ENCODE measurements at places on chromosomes 16 and 17.

DNA sequence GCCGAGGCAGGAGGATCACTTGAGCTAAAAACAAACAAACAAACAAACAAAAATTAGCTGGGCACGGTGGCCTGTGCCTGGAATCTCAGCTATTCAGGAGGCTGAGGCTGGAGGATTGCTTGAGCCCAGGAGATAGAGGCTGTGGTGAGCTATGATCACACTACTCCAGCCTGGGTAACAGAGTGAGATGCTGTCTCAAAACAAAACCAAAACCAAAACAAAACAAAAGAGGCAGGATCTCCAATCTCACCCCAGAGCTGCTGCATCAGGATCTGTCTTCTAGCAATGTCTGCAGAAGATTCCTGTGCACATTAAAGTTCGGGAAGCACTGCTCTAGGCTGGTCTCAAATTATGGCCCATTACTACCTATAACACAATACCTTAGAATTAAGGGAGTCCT is 43.1 kb downstream of the MAP2K6 start:
- DNase-seq, result no peak

- no peak for DNase-seq
Measured at GRCh38 chr17:3826191-3826590, 19.9 kb downstream of the NCBP3 start.

DNA sequence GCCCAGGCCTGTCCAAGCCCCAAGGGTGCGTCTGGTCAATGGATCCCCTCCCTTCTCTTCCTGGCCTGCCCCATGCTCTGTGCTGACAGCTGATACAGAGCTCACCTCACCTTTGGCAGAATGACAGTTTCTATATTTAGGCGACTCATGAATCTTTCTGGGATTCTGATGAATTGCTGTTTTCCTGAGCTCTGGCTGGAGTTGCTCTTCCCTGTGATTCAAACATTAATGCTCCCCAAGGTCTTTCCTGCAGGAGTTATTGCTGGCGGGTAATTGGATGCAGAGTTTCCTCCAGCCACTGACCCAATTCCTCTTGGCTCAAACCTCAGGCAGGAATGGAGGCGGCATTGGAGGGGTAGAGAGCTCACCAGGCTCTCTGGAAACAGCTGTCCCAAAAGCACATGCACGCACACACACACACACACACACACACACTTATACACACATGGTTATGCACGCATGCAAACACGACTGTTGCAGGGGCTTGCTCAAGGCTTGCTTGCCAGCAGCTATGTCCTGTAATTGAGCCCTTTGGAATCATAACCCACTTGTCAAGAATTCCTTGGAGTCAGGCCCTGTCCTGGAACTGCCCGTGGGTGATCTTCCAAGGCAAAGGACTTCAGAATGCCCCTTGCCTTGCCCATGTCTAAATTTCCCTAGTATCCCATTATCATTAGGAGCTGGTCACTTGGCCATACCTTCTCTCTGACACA is 128.8 kb downstream of the ASIC2 start:
- no peak for DNase-seq

DNA sequence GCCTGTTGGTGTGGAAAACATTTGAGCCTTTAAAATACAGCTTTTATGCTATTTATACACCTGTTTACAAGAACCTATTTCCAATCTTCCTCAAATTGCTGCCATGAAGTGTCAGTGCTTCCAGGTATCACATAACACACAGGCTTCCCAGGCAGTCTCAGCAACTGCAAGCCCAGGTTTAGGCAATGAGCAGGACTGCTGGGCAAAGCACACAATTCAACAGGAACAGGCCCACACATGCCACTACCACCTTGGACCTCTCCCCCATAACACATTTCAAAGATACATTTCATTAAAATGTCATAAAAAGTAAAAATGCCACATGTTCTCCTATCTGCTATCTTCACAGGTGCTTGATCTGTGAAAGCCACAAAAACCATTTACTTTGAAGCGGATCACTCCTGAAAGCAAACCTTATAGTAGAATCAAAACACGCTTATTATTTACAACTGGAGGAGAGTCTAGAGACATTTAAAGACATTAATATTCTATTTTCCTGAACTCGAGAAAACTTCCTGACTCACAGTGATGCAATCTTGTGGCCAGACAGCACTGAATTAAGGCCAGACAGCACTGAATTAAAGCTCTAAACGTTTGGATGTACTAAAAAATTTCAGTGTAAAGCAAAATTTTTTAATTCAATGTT is 31.5 kb downstream of the ANKFY1 start:
- DNase-seq, result no peak

GRCh38 chr17:80845863-80846671 is 145.6 kb upstream of the CHMP6 start:
- DNase-seq, result no peak

DNA sequence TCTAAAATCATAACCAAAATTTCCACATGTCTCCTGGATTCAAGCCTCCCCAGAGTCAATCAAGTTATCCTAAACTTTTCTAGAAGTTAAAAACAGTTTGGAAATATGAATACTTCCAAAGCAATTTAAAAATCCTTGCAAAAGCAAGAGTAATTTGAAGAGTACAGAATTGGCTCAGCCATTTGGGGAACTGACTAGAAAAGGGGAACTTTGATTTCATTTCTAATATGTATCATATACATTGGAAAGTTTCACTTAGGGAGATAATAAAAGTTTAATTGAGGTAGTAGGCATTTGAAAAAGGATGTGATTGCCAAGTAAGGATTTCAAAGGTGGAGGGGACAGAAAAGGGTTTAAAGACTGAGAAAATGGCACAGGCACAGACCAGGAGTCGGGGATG is 9.0 kb upstream of the SLFN12L start:
- no peak for DNase-seq

DNA sequence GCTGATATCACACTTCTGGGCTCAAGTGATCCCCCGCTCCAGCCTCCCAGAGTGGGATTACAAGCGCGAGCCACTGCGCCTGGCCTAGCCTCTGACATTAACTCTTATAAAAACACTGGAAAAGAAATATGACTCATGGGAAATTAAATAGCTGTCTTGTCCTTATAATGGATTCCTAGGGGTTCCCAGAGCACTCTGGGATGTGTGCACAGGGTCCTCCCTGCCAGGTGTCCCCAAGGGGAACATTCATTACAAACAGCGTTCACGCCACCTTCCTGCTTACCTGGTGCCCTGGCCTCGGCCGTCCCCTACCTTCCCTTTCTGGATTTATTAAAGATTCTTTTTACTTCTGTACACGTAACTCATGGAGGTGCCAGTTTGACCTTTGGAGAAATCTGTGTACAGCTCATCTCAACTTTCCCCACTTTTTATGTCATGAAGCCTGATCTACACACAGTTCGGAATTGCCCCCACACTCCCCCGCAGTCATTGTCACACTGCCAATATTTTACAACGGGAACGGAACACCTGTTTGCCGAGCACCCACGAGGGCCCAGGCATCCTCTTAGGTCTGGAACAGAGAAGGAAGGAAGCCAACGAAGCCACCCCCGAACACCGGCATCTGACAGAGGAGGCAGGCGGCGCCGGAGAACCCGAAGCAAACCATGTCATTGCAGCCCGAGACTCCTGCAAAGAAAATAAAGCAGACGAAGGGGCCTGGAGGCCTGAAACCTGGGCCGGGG is 39.7 kb upstream of the MEAK7 start:
- DNase-seq, result no peak

DNA sequence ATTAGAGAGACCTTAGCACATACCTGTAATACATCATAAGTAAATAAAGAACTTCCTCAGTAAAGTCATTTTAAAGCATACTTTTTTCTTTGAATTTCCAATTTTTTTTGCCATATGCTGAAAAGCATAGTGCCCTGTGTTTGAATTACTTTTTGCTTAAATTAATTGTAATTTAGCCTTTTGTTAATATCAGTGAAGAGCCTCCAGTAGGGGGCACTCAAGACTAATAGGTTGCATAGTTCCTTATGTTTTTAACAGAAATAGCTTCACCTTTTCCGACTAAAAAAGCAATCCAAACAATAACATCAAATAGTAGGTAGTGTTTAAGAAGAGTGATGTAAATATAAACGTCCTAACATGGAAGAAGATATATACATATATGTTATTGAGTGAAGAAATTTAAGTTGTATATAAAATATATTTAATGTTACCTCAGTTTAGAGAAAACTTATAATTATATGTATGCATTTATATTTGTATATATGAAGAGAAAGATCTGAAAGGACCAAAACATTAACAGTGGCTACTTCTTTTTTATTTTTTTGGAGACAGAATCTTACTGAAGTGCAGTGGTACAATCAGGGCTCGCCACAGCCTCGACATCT is 18.6 kb downstream of the RAD51C start:
- DNase-seq, result peak; percentile 26

GRCh38 chr17:29840884-29841283 is 89.1 kb downstream of the SSH2 start:
- DNase-seq, result no peak
